ENCODE measurements at places on chromosomes 2 and 18. TPM values are rescaled to one million over a fixed set of nuclear protein-coding genes. Genes with fewer than 3 reads are reported as not detected.

CAMKMT gene
- total RNA-seq: 14.3 TPM

SIX3 gene
- not detected for total RNA-seq

- no peak for DNase-seq
Observed at GRCh38 chr2:63225964-63226686, 175.5 kb downstream of the OTX1 start.

GRCh38 chr2:205772983-205773382, 90.7 kb downstream of the NRP2 start:
- no peak for DNase-seq

- DNase-seq: peak; percentile 7
Observed at GRCh38 chr18:22563164-22563583, 145.5 kb upstream of the CTAGE1 start.

- no peak for DNase-seq
Observed at GRCh38 chr2:220676695-220677094, 895.4 kb downstream of the EPHA4 start.

PRKAG3 gene
- total RNA-seq: not detected

- no peak for DNase-seq
Observed at GRCh38 chr2:50863218-50863617, 168.7 kb downstream of the NRXN1 start.

DNA sequence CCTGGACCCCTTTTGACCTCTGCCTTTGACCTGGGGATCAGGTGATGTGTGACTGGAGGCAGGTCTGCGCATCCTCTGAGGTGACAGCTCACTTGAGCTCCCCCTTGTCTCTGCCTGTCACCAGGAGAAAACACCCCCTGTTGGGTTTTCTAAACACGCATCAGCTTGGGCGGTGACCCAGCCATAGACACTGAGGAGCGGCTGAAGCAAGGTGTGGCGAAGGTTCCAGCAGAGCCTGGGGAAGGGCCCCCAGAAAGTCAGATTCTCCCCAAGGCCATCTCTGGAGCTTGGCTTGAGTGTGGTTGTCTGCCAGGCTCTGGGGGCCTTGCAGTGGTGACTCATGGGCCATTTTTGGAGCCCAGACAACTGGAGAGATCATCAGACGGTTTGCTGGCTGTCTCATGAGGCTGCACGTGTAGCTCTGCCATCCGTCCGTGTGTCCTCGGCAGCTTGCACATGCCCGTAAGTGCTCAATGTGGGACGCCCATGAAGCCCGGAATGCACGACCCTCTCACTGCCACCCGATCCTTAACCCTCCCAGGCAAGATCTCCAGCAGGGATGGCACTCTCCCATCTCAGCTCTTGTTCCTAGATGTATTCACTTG, 29.4 kb downstream of the SIX3 start:
- no peak for DNase-seq

- DNase-seq: no peak
Observed at GRCh38 chr2:69931832-69932595, 17.1 kb downstream of the MXD1 start.

CASP10 gene
- 44.3 TPM for total RNA-seq

- DNase-seq: no peak
Observed at GRCh38 chr2:97880334-97880733, 115.4 kb downstream of the TMEM131 start.

DNA sequence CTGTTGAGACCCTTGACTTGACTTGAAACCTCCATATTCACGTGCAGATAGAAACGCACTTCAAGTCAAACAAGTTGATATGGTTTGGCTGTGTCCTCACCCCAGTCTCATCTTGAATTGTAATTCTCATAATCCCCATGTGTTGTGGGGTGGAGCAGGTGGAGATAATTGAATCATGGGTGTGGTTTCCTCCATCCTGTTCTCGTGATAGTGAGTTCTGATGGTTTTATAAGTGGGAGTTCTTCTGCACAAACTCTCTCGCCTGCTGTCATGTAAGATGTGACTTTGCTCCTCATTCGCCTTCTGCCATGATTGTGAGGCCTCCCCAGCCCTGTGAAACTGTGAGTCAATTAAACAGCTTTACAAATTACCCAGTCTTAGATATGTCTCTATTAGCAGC, 21.4 kb downstream of the SLC3A1 start:
- DNase-seq: no peak

DNA sequence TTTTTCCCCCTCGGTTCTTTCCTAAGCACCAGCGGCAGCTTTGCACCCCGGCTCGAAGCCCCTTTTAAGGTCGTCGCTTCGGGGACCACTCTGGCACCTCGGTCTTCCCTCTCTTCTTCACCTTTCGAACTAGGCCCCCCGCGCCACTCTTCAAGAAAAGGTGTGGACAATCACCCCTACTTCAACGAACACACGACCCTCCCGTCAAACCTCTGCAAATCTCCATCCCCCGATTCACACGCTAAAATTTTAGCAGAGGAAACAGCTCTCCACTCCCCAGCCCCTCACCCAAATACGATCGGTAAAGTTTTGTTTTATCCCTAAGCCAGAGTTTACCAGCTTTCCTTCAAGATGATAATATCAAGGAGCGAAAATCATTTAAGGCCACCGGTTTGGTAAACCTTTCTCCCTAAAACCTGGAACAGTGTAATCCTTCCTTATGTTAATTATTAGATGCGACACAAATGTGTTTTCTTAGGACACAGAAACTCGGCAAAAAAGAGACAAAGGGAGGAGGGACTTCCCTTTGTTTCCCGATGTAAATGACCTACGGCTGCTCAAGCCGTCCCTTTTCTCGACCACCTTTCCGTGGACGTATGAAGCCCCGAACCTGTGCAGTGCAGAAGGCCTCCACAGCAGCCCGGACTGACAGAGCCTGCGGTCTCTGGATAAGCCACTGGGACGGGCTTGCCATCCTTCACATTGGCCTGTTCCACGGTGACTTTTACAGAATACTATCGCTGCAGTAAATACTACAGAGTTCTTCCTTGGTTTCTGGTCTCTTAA, 85.2 kb downstream of the RBMS1 start:
- DNase-seq: no peak

DNA sequence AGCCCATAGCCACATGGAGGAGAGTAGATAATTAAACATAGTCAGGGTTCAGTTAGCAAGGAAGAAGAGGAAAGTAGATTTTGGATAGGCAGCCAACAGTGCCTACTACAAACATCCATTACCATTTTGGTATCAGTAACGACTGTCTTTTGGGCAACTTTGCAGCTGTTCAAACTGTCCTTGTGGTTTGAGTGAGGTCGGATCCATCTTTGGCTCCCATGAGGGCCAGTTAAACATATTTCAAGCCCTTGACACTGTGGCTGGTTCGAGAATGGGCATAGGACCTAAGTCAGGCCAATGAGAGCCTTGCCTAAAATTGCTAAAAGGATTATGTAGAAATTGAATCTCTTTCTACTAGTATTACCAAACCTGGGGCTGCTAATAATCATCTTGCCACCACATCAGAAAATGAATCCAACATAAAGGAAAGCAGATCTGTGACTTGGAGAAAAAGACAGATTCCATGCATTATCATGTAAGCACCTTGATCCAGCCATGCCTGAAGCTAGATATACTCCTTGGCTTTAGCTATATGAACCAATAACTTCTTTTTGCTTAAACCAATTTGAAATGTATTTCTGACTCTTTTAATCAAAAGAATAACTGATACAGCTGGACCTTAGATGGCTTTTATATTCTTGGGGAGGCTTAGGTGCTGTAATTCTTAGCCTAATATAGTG, 75.0 kb upstream of the STAM2 start:
- no peak for DNase-seq

- no peak for DNase-seq
Observed at GRCh38 chr2:95695613-95696012, 103.8 kb downstream of the TRIM43 start.

DNA sequence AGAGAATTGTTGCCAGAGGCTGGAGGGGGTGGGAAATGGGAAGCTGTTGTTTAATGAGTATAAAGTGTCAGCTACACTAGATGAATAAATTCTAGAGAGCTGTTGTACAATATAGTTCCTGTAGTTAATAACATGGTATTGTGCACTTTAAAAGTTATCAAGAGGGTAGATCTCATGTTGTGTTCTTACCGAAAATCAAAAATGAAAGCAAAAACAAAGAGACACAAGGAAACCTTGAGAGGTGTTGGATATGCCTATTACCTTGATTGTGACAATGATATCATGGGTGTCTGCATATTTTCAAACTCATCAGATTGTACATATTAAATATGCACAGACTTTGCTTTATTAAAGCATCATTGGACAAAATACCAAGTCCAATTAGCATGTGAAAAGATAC, 43.2 kb downstream of the SCG2 start:
- no peak for DNase-seq

GRCh38 chr18:44245019-44245418, 435.7 kb upstream of the SETBP1 start:
- DNase-seq: no peak

- DNase-seq: peak; percentile 36
Observed at GRCh38 chr2:238970553-238971081, 122.7 kb downstream of the TWIST2 start.

SERPINB7 gene
- total RNA-seq: 0.22 TPM

DNA sequence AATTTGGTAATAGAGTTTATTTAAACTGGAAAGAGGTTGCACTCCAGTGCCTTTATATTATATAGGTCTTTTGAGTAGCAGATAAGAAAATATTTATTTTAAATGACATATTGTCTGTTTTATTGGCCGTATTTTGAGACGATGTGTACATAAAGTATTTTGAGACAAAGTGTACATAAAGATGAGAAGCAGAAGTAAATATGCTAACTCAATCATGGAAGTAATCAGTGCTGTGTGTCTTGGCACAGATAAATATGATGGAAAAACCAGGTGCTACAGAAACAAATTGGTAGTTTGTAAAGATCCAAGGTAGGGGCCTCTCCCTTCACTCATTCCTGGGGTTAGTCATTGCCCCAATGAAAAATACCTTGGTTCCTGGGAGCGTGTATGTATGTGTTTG, 382.9 kb downstream of the DSEL start:
- DNase-seq: no peak

C1QL2 gene
- not detected for total RNA-seq

DNA sequence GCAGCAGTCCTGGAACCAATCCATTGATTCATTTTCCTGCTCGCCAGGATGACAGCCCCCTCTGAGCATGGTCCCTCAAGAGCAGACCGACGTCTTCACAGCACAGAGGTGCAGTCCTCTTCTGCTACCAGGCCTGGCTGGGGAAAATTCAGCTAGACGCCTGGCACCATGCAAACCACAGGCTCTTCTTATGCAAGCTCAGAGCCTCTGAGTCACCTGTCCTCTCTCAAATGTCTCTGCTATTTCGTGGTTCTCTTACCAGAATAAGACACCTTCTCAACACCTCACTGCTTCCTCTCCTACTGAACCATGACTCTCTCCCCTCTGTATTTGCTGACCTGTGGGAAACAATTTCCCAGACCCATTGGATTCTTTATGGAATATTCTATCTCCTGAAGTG, 79.8 kb upstream of the CYRIA start:
- DNase-seq: no peak

TRABD2A gene
- total RNA-seq: 89.8 TPM

MOCOS gene
- total RNA-seq: 5.7 TPM

GRCh38 chr2:11157731-11158130, 2.5 kb downstream of the SLC66A3 start:
- no peak for DNase-seq

GRCh38 chr2:70905443-70906421, 30.0 kb upstream of the ATP6V1B1 start:
- DNase-seq: no peak
